ENCODE measurements at places on chromosomes 6 and 20.

DNA sequence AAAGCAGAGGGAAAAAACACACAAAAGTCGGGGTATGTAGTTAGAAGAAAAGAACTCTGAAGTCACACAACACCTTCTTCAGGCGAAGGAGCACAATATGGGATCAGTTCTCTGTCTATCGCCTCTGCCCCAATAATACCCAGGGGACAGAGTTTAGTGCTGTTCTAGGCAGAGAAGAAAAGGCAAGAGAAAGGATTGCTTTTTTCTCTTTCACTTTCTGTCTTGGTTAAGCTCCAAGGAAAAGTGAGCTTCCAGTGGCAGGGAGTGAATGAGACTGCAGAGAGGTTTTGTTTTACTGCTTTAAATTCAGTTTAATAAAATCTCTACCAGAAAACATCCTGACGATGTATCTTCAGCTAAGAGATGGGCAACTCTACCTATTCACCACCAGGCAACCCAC lies 86.6 kb upstream of the STXBP5 start:
- DNase-seq: no peak

DNA sequence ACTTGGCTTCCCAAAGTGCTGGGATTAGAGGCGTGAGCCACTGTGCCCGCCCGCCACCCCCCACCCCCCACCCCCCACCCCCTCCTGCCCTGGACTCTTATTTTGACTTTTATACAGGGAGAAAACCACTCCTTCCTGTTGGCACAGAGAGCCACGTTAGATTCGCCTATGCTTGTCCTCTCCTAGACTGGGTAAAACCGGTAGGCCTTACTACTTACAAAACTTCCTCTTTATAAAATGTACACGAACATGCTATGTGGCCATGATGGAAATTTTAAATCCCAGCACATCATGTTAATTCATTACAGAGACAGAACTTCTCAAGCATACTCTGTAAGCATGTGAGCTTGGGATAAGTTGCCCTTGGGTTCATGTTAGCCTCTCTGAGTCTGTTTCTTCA lies 124.2 kb downstream of the SLC24A3 start:
- no peak for DNase-seq

GRCh38 chr6:109034526-109034925 lies 60.1 kb downstream of the SESN1 start:
- DNase-seq: no peak

- no peak for DNase-seq
These were observed 23.6 kb downstream of the FOXO3 start for GRCh38 chr6:108584323-108584722.

- DNase-seq: no peak
These were observed 32.7 kb downstream of the MTRES1 start for GRCh38 chr6:107060704-107061103.

DNA sequence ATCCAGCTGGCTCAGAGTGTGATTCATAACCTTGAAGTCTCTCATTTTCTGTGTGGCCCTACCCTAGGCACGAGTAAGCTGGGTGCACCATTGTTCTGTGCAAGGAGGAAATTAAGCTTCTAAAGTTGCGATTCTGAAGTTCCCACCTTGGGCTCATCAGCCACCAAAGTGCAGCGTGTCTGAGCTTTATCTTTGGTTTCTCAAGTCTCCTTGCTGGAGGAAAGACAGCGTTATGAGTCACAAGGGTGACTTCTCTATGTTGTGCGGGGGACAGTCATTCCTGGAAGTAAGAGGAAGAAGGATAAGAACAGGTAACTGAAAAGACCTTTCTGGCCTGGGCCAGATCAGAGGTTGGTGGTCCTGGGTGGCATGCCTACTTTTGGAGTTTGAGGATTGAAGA lies 16.8 kb downstream of the MRAP2 start:
- DNase-seq: no peak

DNA sequence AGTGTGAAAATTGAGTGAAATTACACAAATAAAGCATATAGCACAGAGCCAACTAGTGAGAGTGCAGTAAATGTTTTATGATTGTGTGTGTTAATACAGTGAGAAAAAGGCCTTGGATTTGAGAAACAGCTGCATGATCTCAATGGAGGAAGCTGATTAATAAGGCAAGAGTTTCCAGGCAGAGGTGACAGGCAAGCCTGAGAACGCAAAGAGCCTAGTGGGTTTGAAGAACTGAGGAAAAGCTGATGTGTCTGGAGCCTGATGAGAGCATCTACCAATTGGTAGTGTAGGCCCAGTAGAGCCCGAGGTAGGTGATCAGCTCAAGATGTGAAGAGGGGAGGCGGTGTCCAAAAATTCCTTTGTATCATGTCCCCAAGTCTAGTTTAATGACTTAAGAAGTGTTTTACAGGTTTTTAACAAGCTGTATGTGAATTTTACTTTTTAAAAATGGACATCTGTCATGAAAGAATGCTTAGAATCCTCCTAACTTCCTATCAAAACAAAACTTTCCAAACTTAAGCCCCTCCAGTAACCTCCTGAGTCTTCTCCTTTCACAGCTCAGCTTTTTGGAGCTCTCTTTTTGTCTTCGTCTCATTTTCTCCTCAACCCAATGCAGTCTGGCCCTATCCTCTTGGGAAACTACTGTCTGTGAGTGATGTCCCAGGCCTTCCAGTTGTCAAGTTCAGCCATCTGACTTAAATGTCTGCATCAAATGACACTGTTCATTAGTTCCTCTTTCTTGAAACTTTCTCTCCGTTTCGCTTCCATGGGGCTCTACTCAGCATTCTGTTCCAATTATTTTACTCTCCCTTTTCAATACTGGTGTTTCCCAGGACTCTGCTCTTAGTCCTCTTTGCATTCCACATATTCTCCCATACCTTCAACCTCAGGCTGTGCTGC lies 1.2 kb downstream of the CDC40 start:
- DNase-seq: no peak

- no peak for DNase-seq
These were observed 302.7 kb upstream of the PREP start for GRCh38 chr6:105705608-105706007.

- no peak for DNase-seq
These were observed 92.7 kb downstream of the IRF4 start for GRCh38 chr6:484086-484745.

DNA sequence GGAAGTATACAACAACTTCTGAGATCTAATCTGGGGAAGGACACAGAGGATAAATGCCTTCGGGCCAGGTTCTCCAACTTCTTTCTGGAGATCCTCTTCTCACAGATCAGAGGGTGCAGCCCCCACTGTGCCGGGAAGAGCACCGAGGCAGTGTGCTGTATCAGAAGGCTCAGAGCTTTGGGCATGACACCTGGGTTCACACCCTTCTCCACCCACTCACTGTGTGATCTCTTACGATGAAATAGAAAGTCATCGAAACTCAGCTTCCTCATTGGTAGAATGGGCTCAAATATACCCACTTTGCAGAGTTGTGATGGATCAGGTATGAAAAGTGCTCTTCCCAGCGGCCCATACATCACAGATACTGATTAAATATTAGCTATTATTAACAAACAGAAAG lies 347.5 kb upstream of the SOX4 start:
- no peak for DNase-seq

DNA sequence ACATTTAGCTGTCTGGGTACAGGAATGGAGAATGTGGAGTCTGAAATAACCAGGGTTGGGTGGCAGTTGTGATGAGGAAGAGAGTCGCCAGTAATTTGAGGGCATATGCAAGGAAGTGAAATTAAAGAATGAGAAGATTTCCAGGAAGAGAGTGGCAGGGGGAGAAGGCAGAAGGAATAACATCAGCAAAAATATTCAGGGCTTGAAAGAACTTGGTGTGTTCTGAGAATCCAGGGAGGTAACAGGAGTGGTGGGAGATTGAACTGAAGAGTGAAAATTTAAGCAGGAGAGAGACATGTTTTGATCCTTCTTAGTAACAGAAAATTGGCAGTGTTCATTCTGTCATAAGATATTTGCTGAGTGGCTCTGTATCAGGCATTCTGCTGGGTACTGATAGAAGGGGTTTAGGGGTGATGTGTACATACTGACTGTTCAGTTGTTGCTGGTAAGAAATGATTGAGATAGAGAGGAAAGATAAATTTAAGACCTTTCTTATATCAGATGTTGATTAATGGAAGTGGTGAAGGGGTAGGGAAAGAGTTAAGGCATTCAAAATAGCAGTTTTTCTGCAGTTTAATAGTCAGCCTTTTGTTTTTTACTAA lies 54.7 kb downstream of the PHF20 start:
- DNase-seq: no peak

DNA sequence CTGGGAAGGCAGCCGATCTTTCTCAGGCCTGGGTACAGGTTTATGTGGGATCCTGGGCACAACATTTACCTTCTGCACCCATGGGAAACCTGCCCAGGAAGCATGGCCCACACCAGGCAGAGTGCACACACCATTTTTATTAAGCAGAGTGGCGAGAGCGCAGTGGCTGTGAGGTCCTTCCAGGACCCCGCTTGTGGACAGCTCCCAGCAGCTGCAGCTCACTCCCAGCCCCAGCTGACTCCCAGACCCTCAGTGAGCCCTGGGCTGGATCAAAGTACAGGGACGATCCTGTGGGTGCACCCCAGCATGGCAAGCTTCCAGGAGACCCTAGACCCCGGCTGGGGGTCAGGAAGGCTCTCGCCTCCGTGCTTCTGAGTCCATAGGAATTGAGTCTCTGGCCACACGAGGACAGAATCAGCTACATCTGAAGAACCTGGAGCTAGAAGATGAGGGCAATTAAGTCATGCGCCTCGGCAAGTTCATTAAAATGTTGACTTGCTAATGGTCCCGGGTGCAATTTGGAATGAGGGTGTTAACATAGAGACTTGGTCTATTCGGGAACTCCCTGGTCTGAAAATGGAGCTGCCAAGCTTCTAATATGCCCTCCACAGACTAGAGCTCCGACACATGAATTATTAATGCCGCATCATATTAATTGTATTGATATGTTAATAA lies 65.4 kb upstream of the SLCO4A1 start:
- DNase-seq: no peak

- no peak for DNase-seq
These were observed 97.9 kb downstream of the RCAN2 start for GRCh38 chr6:46393161-46393939.

GRCh38 chr6:10180138-10181074 lies 234.5 kb downstream of the TFAP2A start:
- no peak for DNase-seq

GRCh38 chr20:50020288-50020687 lies 37.5 kb downstream of the SNAI1 start:
- no peak for DNase-seq

GRCh38 chr6:52297433-52297832 lies 12.9 kb upstream of the MCM3 start:
- no peak for DNase-seq

DNA sequence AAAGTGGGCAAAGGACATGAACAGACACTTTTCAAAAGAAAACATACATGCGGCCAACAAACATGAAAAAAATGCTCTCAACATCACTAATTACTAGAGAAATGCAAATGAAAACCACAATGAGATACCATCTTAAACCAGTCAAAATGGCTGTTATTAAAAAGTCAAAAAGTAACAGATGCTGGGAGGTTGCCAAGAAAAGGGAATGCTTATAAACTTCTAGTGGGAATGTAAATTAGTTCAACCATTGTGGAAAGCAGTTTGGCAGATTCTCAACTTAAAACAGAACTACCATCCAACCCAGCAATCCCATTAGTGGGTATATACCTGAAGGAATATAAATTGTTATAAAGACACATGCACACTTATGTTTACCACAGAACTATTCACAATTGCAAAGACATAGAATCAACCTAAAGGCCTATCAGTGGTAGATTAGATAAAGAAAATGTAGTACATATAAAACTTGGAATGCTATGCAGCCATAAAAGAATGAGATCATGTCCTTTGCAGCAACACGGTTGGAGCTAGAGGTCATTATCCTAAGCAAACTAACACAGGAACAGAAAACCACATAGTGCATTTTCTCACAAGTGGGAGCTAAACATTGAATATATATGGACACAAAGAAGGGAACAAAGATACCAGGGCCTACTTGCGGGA lies 16.3 kb downstream of the CENPQ start:
- no peak for DNase-seq

GRCh38 chr6:97919631-97920030 lies 636.6 kb upstream of the MMS22L start:
- DNase-seq: no peak

- DNase-seq: no peak
These were observed 13.4 kb downstream of the SRC start for GRCh38 chr20:37359331-37359730.

DNA sequence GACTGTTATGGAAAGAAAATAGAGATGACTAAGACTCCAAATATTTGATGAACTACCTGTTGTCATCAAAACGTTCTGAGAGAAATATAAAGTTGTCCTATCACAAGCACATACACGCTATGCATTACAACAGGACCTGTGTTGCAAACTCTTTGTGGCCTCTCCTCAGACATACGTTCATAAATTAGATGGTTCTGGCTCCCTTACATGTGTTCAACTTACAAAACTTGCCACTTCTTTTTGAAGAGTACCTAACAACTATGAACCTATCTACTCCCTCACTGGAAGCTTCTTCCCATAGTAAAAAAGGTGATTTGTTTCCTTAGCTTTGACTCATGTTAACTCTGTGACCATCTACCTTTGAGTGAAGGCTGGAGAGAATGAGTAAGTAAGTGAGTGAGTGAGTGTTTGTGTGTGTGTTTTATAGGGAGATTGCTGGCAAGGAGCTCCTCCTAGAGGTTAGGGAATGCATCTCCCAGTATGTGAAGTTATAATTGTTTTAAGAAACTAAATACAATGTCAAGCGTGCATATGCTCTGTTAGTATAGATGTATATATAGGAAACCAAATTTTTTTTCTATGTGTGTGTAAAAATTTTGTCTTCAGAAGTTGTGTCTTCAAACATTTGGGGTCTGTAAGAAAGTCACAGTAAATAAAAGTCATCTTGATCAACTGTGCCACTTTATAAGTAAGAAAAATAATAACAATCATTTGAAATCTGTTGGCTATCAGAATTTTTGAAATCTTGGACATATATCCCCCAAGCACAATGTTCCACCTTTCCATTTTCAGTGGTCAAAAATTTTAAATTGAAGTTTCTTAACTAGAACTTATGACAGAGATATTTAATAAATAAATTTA lies 1211.1 kb upstream of the GJE1 start:
- DNase-seq: no peak

DNA sequence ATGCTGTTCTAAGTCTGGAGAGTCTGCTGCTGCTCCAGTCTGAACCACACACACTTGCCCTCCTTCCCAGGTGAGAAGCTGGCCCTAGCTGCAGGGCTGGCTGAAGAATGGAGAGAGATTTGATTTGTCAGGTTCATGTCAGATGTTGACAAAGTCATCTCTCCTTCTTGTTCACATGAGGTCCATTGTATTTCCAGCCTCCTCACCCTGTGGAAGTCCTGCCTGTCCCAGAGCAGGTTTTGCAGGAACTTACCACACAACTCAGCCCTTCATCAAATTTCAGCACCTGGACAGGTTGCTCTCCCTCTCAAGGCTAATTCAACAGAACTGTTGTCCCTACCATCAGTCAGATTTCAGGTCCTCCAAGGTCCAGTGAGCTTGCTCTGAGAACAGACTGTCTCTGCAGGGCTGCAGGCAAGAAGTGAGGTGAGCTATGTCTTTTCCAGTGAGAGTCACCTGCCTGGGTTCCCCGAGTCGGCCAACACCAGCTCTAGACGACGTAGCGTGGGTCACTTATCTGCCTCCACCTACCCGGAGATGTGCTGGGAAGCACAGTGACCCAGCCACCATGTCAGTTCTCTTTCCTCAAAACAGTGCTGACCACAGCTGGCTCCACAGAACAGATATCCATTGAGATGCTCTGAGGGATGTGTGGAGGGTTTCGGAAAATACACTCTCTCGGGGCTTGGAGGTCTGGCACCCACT lies 58.0 kb upstream of the CD93 start:
- DNase-seq: no peak

- DNase-seq: no peak
These were observed 13.5 kb downstream of the GPR63 start for GRCh38 chr6:96823743-96824142.

All from CD4-positive, alpha-beta T cell treated with Interleukin-6 at 100 ng/mL for 8 hours (primary cell).